ENCODE measurements at places on chromosomes 12 and 14.

- no peak for DNase-seq
Measured at GRCh38 chr14:69587389-69587788, 12.7 kb upstream of the CCDC177 start.

DNA sequence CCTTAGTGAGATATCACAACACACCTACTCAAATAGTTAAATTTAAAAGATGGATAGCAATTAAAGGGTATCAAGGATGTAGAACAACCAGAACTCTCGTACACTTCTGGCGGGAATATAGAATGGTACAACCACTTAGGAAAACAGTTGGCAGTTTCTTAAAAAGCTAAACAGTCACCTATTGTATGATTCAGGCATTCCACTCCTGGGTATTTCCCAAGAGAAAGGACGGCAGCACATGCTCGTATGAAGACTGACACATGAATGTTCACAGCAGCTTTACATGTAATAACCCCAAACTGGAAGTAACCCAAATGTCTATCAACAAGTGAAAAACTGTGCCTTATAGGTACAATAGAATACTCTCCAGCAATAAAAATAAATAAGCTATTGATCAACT lies 465.2 kb downstream of the VRK1 start:
- DNase-seq: no peak

GRCh38 chr12:104750061-104750460 lies 208.0 kb downstream of the SLC41A2 start:
- DNase-seq: no peak

DNA sequence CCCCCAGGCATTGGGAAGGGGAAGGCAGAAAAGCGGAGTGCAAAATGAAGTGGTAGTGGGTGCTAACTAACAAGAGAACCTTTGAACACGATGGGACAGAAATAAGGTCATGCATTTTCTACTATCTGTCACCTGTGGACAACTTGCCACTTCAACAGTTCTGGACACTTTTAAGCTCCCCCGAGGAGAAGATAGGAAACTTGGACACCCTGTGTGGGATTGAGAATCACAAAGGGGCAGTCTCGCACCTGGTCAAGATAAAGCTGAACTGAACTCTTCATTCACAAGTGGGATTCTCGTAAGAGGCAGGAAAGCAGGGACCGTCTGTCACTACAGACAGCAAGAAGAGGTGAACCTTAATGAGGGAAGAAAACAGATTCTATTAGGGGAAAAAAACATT lies 51.6 kb downstream of the EIF2S3B start:
- no peak for DNase-seq

GRCh38 chr14:100994082-100994481 lies 90.6 kb upstream of the RTL1 start:
- no peak for DNase-seq

GRCh38 chr14:41607304-41607775 lies 664 bp downstream of the LRFN5 start:
- DNase-seq: no peak

DNA sequence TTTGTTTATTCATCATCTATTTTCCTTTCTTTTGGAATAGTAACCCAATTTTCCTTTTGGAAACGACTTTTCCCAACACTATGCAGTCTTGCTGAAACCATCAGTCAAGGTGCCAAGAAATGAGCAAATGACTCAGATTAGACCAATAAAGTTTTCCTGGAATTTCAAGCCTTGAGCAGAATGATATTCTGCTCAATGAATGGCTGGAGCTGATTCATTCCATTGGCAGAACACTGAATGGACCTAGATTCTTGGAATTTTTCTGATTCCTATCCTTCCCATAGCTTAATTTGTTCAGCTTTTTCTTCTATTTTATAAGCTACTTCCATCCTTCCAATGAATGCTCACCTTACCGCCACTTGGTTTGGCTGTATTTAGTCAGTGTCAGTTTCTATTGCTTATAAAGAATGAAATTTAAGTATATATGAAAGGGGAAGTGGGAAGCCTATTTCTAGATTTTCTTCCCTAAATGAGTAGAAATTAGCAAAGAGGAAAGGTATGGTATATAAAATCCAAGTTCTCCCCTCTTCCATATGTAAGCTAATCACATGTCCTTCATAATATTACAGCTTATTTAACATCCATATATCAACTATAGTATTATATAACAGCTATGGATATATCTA lies 89.0 kb downstream of the C14orf39 start:
- DNase-seq: no peak

- DNase-seq: no peak
Measured at GRCh38 chr14:69323266-69323998, 63.5 kb downstream of the GALNT16 start.

GRCh38 chr12:102965281-102966155 lies 8.0 kb downstream of the ASCL1 start:
- no peak for DNase-seq

GRCh38 chr14:50338587-50338986 lies 26.5 kb downstream of the DMAC2L start:
- no peak for DNase-seq

- DNase-seq: no peak
Measured at GRCh38 chr12:5203274-5203673, 159.6 kb downstream of the KCNA5 start.

DNA sequence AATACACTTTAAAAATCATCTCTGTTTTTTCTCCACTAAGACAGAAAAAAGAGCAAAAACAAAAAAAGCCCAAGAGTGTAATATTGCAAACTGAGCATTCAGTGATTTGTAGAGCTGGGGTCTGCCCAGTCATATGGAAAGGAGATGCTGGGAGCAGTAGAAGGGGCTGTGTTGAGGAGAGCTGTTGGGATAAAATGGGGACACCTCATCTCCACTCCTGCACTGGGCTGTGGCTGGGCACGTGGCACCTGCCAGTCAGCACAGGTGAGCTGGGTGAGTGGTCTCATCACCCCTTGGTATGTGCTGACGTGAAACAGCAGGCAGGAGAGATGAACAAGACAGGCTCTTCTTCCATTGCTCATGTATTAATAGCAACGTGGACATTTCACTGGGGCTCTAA lies 217.4 kb downstream of the C12orf42 start:
- DNase-seq: no peak

DNA sequence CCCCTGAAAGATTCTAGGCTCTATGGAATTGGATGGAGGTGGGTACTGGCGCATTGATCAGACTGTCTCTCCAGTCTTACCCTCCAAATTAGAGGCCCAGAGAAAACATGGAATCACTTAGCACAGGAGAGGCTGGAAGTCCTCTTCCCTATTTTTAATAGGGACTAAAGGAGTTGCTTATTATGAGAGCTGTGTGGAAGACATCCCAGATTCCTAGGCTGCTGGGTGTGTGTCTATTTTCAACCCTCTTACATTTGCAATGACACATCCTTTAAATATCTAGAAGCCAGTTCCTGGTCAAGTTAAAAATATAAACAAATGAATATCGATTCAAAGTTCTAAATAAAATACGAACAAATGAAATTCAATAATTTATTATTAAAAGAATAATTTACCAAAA lies 58.3 kb upstream of the ARID2 start:
- DNase-seq: no peak

GRCh38 chr12:13085968-13086686 lies 17.3 kb downstream of the GSG1 start:
- DNase-seq: no peak

GRCh38 chr14:92507174-92507768 lies 6.3 kb upstream of the RIN3 start:
- no peak for DNase-seq

- DNase-seq: no peak
Measured at GRCh38 chr12:89648211-89648930, 60.3 kb downstream of the ATP2B1 start.

DNA sequence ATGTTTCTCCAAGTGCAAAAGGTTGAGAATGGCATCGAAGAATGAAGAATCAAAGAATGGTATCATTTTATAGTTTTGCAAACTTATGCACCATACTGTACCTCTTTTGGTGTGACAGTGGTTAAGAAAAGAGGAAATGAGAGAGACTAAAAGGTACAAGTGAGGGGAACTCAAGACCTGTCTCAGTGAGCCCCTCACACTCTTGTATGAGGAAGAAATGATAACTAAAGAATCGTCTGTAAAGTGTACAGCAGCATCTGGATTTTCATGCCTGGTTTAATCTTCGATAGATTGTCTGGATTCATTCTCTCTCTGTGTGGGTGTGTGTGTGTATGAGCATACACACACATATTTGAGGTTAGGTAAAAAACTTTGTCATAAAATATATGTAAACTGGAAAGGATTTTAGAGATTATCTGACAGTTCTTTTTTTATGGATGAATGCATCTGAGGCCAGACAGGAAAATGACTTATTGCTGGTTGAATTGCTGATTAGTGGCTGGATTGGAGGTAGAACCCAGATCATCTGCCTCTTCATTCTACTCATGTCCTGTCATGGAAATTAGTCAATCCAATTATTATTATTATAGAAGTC lies 16.0 kb upstream of the SLC38A2 start:
- no peak for DNase-seq

All from stimulated activated CD4-positive, alpha-beta T cell treated with anti-CD3 and anti-CD28 coated beads, Interleukin-1b, Interleukin-23, amount 100 ng/mL, for 1 hour (primary cell).